ENCODE measurements at places on chromosomes 6 and 20.
A peak's percentile ranks its signal among the peaks of the same experiment; 100 is the strongest.

- peak; percentile 54 for DNase-seq
These were observed 2.6 kb downstream of the TAGAP start for GRCh38 chr6:159042003-159042825.

GRCh38 chr20:32108814-32109391 is 611 bp upstream of the TM9SF4 start:
- no peak for DNase-seq

DNA sequence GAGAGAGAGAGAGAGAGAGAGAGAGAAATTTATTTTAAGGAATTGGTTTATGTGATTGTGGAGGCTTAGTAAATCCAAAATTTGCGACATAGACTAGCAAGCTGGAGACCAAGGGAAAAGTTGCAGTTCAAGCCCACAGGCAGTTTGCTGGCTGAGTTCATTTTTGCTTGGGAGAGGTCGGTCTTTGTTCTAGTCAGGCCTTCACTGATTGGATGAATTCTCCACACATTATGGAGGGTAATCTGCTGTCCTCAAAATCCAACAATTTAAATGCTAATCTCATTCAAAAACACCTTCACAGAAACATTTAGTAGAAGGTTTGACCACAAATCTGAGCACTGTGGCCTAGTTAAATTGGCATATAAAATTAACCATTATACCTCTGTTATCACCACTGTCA is 439.6 kb downstream of the EPM2A start:
- no peak for DNase-seq

GRCh38 chr6:30682143-30683117 is 4.0 kb downstream of the PPP1R18 start:
- peak; percentile 80 for DNase-seq

- DNase-seq, result no peak
These were observed 1142.8 kb upstream of the EYS start for GRCh38 chr6:66849843-66850242.

DNA sequence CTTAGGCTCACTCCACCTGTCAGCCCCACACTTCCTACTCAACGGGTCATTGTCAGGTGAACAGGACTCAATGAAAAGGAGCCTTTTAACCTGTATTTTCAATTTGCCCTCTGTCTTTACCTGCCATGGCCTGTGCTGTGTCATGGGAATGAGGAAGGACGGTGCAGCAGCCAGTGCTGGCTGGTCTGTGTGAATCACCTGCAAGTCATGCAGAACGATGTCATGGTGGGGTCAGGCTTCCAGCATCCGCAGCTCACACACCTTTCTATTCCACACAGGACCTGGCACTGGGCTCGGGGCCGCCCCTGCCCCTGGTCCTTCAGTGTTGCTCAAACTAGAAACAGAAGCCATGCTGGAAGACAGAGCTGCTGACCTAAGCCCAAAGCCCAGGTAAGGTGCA is 188.7 kb upstream of the GMDS start:
- no peak for DNase-seq

GRCh38 chr6:56628105-56628504 is 14.6 kb downstream of the DST start:
- no peak for DNase-seq

- no peak for DNase-seq
These were observed 205.3 kb upstream of the TSHZ2 start for GRCh38 chr20:52766645-52767435.

DNA sequence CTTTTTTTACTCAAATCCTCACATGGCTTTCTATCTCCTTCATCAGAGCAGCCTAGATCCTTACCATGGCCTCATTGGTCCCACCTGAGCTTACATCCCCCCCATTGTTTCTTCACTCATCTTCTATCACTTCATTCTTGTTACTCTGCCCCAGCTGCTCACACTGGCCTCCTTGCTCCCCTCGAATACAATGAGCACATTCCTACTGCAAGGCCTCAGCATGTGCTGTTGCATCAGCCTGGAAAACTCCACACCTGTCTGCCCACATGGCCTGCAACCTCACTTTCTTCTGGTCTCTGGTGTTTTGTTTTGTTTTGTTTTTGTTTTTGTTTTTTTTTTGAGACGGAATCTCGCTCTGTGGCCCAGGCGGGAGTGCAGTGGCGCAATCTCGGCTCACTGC is 212.6 kb downstream of the TBX18 start:
- DNase-seq, result no peak

GRCh38 chr6:143676437-143677045 is 1.2 kb upstream of the PHACTR2 start:
- no peak for DNase-seq

- DNase-seq, result no peak
These were observed 34.6 kb upstream of the CALHM6 start for GRCh38 chr6:116426551-116426950.

GRCh38 chr20:1322511-1323245 is 6.3 kb downstream of the SDCBP2 start:
- DNase-seq, result no peak

DNA sequence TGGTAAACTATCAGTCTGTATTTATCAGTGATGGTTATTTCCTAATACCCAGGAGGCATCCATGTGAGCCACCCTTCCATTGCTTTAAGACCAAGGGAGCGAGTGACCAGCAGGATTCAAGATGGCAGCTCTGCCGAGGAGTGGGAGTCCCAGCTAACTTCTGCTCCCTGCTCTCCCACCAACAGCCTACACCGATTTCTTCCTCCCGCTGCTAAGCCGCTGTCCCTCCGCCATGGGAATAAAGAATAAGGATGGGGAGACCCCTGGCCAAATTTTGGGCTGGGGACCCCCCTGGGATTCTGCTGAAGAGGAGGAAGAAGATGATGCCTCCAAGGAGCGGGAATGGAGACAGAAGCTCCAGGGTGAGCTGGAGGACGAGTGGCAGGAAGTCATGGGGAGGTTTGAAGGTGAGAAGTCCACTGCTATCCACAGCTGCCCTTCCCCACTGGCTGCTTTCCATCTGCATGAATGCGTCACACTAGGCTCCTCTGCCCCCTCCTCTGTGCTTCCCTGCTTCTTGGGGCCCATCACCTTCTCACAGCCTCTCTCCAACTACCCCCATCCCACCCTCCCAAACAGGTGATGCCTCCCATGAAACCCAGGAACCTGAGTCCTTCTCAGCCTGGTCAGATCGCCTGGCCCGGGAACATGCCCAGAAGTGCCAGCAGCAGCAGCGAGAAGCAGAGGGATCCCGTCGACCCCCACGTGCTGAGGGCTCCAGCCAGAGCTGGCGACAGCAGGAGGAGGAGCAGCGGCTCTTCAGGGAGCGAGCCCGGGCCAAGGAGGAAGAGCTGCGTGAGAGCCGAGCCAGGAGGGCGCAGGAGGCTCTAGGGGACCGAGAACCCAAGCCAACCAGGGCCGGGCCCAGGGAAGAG is 10.3 kb downstream of the NFKBIL1 start:
- no peak for DNase-seq

DNA sequence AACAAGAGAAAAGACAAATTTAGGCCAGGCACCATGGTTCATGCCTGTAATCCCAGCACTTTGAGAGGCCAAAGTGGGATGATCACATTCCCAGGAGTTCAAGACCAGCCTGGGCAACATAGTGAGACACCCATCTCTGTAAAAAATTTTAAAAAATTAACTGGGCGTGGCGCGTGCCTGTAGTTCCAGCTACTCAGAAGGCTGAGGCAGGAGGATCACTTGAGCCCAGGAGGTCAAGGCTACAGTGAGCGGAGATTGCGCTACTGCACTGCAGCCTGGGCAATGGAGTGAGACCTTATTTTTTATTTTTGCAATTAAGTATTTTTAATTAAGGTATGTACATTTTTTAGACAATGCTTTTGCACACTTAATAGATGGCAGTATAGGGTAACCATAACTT is 3.3 kb downstream of the MTHFD1L start:
- no peak for DNase-seq

DNA sequence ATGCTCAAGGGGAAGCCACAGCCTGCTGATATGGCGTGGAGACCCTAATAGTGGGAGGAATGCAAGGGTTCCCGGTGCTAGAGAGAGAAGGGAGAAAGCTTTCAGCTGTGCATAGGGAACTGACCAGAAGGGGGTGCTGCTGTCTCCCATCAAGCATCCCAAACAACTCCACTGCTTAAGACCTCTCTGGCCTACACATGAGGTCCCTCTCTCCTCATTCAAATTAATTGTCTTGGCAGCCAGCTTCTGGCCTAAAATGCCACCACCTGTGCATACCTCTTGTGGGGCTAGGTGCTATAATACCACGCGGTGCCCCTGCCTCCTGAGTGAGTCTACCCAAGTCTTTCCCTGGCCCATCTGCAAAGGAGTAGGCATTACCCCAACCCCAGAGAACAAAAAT is 14.5 kb downstream of the ADISSP start:
- DNase-seq, result no peak

DNA sequence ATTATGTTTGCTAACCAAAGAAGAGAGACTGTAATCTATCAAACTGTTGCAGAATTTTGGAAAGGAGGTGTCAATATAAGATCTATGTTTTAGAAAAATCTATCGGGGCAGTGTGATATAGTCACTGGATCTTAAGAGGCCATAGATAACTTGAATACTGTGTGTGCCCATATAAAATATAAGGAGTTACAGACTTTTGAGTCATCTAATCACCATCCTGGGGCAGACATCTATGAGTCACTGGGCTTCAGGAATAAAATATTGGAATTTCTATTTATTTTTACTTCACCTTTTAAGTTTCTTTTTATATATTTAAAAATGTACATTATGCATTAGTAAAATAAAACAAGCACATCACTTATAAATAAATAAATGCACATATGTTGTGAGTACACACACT is 509.3 kb upstream of the MAN1A1 start:
- DNase-seq, result no peak

DNA sequence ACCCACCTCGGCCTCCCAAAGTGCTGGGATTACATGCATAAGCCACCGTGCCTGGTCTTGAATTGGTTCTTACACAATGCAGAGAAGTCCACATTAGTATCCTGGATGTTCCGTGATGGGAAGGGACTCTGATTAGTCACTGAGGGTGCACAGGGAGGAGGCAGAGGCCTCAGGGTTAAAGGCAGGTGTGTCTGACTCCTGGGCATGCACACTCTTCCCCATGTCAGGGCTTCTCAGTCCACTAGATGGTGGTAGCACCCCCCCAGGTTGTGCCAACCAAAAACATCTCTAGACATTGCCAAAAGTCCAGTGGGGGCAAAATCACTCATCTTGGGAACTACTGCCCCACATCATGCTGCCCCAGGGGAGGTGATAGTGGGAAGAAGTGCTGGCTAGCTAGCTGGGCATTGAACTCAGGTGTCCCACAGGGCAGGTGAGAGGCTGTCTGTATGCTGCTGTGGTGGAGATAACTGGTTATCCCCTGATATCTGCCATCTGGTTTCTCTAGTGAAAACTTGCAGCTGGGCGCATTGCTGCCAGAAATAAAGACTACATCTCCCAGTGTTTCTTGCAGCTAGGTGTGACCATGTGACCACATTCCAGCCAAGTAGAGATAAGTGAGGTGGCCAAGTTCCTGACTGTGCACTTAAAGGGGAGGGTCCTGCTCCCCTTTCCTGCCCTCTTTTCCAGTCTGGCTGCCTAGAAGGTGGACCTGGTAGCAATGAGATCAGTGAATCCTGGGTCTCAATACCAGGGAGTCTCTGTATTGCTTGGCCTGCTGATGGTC is 8.4 kb upstream of the NSFL1C start:
- DNase-seq, result no peak

DNA sequence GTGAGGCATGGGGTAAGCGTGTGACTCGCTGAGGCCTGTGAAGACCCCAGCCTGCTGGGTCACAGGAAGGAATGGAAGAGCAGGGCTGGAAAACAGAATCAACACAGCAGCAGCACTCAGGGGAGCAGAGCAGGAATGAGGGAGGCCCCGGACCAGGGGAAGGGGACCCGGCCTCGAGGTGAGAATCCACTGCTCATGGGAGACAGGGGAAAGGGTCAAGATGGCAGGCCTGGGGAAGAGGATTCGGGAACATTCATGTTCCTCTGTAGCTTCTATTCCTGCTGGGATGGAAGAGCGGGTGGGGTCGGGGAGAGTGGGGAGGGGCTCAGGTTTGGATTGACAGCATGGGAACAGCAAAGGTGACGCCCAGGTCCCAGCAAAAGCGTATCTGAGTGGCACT is 59.4 kb downstream of the NPEPL1 start:
- no peak for DNase-seq

DNA sequence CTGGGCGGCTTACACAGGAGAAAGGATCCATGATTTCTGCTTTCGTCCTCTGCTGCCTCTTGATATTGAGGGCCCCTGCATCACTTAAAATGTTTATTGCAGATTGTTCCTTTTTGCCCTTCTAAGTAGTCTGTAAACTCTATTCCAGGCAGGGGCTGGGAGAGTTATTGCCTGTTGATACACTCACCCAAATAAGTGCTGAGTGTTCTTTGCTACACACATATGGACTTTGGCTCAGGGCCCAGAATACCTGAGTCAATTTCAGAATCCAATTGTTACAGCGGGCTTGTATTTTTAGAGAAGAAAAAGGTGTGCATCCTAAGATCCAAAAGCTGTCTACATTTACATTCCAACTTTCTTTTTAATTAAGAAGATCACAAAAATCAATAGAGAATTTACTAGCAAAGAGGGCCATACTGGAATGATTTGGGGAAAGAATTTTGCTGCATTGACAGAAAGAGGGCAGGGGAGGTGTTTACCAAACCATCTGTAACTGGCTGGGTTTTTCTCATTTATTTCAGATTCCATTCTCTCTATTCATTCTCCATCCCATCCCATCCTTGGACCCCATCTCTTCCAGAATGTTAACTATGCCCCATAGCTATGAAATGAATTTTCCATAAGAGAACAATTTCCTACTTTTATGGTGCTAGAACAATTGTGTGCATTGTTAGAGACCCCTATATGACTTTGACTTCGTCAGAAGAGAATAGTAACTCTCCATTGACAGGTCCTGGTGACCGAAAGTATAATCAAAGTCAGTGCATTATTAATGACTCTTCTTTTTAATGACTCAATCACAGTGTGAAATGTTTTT is 959.9 kb upstream of the FLRT3 start:
- DNase-seq, result no peak

DNA sequence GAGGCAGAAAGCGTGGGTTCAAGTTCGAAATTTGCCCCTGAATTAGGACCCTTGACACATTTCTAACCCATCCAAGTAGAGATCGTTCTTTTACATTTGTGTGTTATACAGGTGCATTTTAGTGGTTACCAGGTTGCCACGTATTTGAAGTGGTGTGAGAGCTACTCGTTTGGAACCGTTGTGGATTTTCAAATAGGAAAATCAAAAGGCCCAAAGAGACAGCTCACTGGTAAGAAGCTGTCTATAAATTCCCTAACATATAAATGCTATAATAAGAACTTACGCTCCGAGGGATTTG is 1.6 kb upstream of the REV3L start:
- DNase-seq, result no peak

- no peak for DNase-seq
These were observed 1.3 kb downstream of the SLC22A16 start for GRCh38 chr6:110475066-110475653.

DNA sequence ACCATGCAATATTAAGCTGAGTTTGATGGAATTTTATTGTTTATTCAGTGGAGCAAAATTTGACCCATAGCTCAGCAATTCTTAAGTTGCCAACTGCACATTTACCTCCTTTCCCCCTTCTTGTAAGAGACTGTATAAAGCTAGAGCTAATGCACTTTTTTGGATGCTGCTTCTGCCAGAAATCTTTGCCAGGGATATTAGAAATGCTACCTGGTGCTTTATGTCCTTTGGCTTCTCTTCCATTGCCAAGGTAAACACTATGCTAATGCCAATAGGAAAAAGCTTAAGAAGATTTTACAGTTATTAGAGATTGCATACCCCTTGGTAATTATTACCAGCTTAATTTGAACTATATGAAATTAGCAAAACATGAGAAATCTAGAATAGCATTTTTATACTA is 79.0 kb upstream of the OGFRL1 start:
- no peak for DNase-seq

- no peak for DNase-seq
These were observed 169.0 kb downstream of the FUT9 start for GRCh38 chr6:96184798-96185197.

GRCh38 chr20:60509407-60509806 is 551.2 kb downstream of the CDH26 start:
- DNase-seq, result no peak
